ENCODE measurements at places on chromosomes 5 and 9.

- DNase-seq = no peak
Measured at GRCh38 chr9:84349671-84350070, 9.1 kb upstream of the SLC28A3 start.

DNA sequence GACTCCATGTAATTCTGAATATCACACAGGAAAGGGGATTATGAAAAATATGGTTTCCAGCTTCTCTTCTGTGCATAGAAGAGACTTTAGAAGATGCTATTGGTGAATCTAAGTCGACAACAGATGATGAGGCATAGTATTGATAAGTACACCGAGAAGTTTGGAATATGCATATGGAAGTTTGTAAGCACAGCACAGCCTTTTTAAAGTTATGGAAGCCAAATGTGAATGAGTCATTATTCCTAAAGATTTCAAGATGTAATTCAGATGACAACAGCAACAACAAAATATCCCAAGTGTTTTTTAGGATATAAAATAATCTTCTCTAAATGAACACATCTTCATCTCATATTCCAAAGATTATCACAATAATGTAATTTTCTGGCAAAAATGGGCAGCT, 1723.3 kb downstream of the EFNA5 start:
- DNase-seq = no peak

DNA sequence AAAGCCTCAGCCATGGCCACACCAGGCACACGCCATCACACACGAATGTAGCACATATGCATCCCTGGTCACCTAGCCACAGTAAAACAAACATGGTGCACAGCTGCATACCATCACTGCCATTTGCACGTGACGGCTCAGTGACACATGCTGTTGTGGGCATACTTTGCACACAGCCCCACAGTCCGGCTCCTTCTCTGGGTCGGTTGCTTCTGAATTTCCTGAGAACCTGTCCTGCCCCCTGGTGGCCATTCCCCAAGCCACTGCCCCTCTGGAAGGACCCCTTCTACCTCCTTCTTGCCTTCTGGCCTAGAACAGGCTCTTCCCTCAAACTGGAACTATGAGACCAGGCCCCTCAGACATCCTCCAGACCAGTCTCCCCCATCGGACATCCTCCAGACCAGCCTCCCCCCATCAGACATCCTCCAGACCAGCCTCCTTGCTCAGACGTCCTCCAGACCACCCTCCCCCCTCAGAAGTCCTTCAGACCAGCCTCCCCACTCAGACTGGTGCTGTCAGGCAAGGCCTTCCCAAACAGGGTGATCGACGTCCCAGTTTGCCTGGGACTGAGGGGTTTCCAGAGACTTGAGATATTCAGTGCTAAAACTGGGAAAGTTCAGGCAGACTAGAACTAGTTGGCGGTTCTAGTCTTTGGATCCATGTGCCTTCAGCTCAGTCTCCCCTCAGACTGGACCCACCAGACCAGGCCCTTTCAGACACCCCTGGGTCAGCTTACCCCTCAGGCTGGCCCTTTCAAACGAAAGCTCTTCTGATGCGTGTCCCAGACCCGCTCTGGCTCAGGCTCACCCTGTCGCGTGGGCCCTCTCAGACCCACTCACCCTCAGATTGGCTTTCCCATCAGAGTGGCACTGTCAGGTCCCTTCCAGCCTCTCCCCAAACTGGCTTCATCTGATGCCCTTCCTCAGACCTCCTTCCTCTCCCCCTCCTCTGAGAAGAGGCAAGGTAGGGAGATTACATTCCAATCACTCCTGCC, 24.3 kb upstream of the ENHO start:
- DNase-seq = peak; percentile 67

DNA sequence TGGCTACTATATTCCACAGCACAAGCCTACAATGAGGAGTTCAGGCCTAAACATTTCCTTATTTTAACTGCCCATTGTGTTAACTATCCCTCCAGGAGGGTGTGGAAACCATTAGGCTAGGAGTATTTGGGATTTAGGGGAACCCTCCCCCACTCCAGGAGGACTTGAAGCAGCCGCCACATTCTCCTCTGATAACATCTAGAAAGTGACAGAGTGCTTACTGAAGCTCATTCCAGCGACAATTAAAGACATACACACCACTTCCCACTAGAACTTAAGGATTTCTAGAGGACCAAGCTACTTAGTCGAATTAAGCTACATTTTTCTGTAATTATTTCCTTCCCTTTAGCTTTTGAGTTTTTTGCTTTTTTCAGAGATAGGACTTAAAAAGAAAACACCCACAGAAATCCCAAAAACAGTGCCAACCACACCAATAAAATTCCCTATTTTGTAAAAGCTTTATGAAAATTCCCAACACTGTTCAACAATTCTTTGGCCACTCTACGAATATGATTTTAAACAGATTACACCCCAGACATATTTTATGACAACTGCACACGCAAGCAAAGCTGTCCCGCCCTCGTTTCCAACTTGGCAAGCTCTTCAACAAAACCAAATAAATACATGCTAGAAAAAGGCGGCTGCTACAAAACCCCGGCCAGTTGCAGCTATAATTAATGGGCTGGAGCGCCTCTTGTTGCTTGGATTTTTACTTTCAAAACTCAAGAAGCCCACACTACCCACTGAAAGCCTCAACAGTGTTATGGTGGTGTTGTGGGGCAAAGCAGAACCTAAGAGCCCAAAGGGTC, 4.5 kb downstream of the ROR2 start:
- peak; percentile 52 for DNase-seq

DNA sequence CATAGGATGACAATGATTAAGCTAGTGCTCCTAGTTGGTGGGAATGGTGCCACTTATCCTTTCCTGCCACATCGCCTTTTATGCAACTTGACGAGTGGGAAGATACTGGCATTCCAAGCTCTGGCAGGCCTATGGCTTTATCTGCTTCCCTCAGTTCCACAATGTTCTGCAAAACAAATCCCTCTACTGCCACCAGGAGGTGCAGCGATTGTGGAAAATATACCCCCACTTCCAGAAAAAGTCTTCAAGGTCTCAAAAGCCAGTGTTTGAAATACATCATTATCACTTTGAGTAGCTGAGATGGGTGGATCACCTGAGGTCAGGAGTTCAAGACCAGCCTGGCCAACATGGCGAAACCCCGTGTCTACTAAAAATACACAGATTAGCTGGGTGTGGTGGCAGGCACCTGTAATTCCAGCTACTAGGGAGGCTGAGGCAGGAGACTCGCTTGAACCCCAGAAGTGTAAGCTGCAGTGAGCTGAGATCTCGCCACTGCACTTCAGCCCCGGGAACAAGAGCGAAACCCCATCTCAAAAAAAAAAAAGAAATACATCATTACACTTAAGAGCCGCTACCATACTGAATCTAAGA, 3.4 kb downstream of the CLINT1 start:
- peak; percentile 50 for DNase-seq

DNA sequence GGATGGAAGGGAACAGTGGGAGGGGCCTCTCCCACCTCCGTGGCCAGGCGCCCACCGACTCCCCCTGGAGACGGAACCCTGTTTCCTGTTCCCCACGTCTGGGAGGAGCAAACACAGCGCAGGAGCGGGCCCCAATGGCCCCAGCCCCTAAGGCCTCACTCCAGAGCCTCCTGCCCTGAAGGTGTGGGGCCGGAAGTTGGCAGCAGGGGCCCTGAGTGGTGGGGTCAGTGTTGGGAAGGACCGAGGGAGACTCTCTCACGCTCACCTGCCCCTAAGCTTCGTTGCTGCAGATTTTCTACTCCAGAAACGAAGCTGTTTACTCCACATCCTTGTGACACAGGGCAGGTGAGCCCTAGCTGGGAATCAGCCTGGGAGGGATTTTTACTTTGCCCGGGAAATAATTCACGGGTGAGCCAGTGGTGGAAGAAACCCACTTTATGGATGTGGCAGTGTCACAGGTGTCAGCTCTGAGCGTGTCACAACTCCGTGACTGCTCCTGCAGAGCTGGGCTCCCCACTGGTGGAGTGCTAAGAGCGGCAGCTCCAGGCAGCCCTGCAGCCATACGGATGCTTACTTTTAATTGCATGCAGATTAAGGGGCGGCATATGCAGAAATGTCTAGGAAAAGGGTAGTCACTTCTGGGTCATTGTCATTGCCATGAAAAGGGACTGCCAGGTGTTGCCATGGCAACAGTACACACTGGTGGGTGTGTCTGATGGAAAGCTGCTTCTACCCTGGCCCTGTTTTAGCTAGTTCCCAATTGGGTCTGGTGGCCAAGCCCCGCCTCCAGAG, 77.5 kb upstream of the OLFM1 start:
- DNase-seq = no peak

- DNase-seq = no peak
Measured at GRCh38 chr9:81611664-81612063, 77.7 kb downstream of the TLE1 start.

DNA sequence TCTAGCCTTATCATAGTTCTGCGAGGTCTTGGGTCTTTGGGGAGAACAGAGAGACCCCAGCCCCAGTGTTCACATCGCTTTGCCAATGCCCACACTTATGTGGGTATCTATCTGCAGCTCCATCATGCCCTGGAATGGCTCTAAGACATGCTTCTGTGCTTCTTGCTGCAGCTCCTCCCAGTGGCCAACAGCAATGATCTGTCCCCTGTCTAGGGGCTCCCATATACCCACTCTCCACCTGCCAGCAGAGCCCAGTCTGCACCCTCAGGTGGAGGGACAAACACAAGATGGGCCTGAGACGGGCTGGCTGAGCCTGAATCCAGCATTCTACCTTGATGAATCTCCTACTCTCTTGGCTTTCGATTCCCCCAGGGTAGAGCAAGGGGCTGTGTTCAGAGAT, 14.6 kb upstream of the DAP start:
- no peak for DNase-seq

DNA sequence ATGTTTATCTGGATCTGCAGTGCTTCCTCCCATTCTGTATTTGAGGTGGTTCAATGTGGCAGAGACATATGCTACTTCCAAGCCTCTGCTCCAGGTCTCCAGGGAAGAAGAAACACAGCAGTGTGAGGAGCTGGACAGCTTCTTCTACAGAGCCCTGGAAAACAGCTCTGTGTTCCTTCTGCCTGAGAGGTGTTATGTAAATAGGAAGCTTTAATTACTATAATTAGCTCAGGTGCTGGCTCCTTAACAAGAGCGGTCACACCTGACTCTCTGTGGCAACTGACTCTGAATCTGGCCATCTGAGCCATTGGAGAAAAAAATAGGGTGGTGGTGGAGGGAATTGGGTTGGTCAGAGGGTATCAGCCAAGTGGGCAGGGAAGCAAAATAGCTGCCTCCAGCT, 332.4 kb upstream of the BRINP1 start:
- DNase-seq = no peak

DNA sequence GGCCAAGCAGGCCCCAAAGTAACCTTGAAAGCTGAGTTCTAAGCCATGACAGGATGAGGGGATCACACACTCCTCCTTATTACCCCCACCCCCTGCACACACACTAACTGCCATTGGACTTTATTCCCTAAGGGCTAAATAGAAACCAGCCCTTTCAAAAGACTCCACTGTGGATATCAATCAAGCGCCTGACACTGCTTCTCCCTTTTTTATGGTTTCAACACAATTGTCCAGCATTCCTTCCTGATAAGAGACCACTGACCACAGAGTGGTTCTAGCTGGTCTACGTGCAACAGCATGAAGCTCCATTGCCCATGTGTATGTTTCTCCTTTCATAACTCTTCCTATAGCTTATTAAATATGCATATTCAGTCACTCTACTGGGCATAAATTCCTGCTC, 34.7 kb downstream of the PAEP start:
- no peak for DNase-seq

DNA sequence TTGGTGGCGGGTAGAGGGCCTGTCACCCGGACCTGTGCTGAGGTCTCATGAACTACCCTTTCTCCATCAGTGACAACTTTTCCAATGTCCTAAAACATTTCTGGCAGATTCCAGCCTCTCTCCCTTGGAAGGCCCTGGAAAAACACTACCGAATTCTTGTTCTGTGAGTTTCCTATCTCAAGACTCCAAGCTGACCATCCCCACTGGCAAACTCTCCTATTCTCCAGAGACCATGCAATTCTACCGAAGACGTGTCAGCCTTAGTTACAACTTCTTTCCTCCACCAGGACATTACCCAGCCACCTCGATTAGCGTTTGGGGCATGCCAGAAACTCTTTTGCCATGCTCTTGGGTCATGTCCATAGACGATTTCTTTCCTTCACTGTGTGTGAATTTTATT, 26.8 kb upstream of the GABRP start:
- no peak for DNase-seq

GRCh38 chr9:131971482-131972074, 108.1 kb downstream of the MED27 start:
- DNase-seq = no peak

DNA sequence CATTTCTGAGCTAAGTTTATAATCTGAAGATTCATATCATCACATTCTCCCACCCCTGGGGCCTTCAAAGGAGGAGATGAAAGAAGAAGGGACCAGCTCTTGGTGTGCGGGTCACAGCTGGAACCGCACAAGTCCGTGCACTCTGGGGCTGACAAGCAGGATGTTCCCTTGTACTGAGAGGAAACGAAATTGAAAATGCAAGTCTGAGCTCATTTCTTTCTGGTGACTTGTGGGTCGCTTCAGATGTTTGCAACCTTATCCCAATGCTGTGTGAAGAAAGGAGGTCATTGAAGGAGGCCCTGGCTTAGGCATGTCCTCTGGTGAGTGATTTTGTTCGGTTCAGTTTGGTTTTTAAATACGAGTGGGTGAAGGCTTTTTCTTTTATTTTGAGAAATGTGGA, 59.6 kb downstream of the C9orf152 start:
- peak; percentile 50 for DNase-seq

- peak; percentile 56 for DNase-seq
Measured at GRCh38 chr9:22452415-22453010, 5.9 kb downstream of the DMRTA1 start.

GRCh38 chr9:109599711-109600110, 101.6 kb upstream of the PTPN3 start:
- DNase-seq = no peak

DNA sequence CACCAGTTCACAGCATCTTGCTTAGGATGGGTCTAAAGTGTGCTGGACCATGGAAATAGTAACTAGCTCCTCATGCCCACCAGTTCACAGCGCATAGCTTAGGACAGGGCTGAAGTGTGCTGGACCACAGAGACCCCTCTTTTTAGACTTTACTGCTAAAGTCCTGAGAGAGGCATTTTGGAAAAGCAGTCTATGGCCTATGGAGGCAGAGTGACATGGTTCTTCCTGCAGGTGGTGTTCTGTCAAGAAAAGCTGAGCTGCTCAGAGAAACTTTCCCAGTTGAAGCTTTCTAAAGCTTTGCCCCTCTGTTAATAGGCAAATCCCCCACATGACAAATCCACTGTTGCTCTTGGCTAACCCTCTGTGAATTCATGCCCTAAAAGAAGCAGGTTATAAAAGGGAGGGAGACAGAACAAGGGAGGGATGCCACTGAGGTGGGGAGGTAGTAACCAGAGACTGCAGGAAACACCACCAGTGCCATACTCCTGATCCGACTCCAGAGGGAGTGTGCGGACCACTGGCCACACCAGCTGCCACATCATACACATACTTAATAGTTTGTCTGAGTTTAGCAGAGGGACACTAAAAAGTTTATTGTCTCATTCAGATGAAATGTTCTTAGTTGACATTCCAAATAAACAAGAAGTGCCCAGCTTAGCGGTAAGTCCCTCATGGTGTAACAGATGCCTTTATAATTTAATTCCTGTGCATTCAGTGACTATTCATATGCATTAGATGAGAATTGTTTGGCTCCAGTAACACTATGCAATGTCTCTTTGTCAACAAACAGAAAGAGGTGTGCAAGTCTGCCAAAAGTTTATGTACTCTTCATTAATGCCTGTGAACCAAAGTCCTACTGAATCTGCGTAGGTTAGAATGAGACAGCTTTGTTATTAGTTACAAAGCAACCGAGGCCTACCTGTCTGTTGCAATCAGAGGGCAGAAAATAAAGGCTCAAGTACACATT, 236.2 kb upstream of the NFIL3 start:
- peak; percentile 23 for DNase-seq
